Fibroblast of upper back skin (primary cell): ENCODE measurements at places on chromosomes 13 and 19.

DNA sequence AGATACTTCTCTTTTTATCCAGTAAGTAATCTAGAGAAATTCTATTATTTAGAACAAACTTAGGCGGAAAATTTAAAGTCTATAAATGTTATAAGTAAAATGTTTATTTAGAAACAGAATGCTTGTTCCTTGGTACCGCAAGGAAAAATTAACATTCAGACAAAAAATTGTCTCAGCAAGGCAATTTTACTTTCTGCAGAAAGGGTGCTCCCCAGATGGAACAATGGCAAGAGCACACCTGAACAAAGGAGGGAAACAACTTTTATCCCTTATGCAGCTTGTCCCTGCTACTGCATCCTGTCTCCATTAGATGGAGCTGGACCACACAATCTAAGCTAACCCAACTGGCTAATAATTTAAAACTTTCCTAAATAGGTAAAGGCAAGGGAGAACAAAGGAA is 6.5 kb upstream of the ZNF708 start:
- DNase-seq = no peak

DNA sequence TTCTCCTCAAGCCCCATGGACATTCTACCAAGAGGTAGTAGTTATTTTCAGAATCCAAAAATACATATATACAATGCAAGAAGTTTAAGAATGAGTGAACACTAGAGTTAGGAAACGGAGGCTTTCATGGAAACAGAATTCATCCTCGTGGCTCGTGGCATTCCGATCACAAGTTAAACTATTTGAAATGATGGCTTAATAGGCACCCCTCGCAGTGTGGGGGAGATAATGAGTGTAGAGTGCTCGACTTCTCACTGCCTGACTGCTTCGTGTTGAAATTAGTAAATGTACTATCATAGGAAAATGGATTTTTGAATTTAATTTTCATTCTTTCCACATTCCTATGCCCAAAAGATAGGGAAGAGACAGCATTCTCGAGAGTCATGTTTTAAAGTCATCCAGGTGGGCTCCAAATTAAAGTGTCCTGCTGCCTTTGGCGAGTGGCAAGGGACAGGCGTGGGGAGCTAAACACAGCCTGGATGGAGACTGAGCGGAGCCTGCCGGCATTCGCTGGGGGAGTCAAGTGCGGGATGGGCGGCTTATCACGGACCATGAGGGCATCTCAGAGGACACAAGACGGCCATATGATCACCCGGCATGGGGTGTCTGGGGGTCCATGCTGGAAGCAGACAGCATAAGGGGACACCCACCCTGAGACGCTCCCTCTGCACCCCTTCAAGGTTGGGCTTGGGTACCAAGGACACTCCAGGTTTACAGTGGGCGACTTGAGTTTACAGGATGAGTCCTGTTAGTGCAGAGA is 165.2 kb downstream of the TEX29 start:
- DNase-seq = no peak

DNA sequence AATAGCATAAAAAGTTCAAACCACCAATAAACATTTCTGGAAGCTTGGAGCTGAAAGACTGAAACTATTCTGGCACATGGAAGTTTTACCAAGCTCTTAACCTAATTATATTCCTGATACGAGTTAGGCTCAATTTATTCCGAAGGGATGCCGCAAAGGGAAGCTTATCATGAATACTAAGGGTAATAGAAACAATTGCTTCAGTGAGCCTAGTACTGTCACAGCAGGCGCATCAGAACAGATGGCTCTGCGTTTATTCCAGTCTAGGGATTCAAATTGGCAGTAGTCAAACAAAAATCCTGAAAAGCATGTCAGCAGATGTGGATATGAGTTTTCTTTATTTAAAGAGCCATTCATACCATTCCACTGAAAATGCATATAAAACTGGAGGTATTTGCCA is 779.5 kb downstream of the GPC5 start:
- no peak for DNase-seq

DNA sequence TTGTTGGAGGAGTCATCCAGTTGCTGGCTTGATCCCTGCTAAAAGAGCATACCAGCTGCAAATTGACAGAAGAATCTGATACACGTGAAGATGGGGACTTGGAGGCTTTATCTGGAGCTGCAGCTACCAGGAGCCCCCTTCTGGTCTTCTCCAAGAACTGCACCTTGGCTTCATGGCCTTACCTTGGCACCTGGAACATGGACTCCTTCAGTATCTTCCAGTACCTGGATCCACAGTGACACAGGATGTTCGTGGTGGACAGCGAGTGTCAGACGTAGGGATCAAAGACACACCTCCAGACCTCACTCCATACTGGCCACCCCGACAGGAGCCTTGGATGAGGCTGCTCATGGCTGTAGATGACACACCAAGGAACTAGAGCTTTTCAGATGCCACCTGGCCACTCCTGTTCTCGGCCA is 9.9 kb upstream of the ACSBG2 start:
- peak; percentile 76 for DNase-seq

- no peak for DNase-seq
Measured at GRCh38 chr19:13149628-13150186, 468 bp downstream of the STX10 start.

DNA sequence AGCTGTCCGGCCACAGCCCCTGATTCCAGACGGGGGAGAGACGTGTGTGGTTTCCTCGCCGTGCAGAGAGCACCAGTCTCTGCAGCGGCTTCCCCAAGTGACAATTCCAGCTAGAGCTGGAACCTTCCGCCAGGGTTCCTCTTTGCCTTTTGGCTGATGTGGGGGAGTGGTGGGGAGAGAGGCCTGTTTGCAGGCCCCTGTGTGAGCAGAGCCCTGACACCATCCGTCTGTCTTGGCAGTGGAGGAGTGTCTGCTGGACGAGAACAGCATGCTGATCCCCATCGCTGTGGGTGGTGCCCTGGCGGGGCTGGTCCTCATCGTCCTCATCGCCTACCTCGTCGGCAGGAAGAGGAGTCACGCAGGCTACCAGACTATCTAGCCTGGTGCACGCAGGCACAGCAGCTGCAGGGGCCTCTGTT is 25.0 kb downstream of the LAMP1 start:
- no peak for DNase-seq

- DNase-seq = no peak
Measured at GRCh38 chr19:15374796-15375440, 4.7 kb downstream of the AKAP8 start.

DNA sequence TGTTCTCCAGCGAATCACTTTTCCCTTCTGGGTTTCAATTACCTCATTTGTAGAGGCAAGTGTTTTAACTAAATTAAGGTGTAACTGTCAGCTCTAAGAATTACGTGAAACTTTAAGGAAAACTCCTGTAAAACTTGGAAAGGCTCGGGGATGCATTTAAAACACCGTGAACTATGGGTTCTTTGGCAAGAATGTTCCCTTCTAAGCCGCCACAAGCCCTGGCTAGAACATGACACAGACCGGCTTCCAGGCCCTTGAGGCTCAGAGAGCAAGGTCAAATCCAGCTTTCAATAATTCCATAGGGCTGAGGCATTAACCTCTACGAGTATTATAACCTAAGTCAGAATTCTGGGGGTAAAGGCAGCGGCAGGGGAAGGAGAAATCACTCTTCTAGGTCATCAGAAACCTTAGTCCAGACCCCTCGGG is 685 bp downstream of the VWA8 start:
- peak; percentile 18 for DNase-seq

DNA sequence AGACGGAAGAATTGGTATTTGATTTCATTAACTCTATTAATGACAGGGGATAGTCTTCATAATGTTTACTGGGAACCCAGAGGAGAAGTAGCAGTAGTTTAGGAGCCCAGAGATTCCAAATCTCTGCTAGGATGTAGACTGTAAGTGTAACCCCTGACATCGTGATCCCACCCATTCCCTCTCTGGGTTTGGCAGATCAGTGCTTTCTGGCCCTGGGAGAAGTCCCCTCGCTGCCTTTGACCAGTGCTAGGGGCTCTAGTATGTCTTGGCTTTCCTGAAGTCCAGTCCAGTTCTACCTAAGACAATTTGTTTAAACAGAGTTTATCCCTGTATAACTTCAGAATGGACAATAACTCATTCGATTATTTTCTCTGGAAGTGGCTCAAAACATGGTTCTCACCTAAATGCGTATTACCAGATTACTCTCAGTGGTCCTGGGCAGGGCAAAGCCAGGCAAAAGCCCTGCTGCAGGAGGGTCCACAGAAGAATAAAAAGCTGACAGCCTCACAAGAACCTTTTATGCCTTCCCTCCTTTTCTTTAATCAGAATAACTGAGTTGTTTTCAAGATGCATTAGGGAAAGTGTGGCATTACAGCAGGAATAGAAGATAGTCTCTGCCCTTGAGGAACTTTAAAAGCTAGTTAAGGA is 11.8 kb downstream of the KLF5 start:
- DNase-seq = no peak

- DNase-seq = no peak
Measured at GRCh38 chr13:85186356-85187045, 612.7 kb downstream of the SLITRK6 start.

- no peak for DNase-seq
Measured at GRCh38 chr13:102510072-102510471, 86.7 kb upstream of the TPP2 start.

GRCh38 chr13:28031220-28031895 is 42.9 kb upstream of the URAD start:
- DNase-seq = no peak

DNA sequence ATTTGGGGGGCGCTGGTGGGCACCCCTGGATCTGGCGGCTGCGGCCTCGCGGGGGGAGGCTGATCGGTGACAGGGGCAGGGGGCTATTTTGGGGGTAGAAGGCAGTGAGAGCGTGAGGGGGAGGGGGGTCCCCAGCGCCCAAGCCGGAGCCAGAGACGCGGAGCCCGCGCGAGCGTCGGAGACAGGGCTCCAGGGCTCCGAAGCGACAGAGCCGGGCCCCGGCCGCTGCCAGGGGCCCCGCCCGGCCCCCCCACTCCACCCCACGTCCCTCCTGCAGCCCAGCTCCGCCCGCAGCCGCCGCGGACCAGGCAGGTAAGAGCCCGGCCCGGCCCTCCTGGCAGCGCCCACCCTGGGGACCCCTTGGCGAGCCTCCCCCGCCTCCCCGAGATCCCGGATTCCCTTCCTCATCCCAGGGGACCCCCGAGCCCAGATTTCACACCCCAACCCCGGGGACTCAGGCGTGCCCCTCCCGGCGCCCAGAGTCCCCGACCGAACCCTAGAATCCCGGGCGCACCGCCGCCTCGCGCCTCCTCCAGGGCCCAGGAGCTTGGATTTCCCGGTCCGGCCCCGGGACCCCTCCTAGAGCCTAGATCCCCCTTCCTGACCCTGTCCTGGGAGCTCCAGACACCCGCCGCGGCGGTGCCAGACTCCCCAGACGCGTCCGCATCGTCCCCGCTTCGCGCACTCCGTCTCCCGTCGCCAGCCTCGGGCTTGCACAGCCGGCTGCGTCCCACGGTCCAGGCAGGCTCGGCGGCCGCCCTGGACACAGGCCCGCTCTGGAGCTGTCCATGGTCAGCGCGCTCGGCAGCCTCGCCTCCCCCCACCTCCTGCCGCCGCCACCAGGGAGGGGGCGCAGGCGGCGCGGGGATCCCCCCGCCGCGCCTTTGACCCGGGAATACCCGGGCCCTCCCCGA is at the start of gene PPFIA3:
TSS of gene PPFIA3 (plus strand) at position 134 of the 914 bp plus-strand sequence. CDS start 8,330 bp downstream, outside the sequence.
- DNase-seq = peak; percentile 38

DNA sequence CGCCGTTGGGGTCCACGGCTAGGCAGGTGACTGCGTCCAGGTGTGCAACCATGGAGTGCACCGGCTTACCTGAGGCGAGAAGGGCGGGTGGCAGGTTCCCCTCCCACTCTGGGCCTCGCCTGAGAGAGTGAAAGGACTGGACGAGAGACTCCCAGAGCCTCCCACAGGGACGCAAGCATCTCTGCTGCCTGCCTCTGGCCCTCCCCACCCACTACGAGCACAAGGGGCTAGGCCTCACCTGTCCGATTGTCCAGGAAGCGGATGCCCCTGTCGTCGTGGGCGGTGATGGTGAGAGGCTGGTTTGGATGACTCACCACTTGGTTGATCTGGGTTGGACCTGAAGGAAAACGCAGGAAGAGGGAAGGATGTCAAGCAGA is 5.1 kb upstream of the PRKD2 start:
- no peak for DNase-seq

GRCh38 chr13:31896427-31896826 is 135.1 kb upstream of the FRY start:
- DNase-seq = peak; percentile 75

- no peak for DNase-seq
Measured at GRCh38 chr13:39600766-39601165, 2.2 kb downstream of the LHFPL6 start.

DNA sequence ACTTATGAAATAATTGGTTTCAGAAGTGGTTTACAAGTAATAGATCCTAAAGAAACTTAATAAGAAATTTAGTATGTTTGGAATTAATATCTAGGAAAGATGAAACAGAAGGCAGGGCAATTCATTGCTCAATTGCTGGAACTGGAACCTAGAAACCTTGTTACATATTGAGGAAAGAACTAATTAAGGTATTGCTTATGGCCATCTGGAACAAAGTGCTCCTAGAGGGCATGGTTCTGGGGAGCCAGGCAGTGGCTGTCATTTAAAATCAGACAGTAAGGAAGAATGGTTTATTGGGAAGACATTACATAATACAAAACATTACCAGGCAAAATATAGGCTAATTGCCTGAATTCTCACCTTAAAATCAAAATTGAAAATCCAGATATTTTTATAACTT is 224.1 kb downstream of the SLITRK6 start:
- no peak for DNase-seq

DNA sequence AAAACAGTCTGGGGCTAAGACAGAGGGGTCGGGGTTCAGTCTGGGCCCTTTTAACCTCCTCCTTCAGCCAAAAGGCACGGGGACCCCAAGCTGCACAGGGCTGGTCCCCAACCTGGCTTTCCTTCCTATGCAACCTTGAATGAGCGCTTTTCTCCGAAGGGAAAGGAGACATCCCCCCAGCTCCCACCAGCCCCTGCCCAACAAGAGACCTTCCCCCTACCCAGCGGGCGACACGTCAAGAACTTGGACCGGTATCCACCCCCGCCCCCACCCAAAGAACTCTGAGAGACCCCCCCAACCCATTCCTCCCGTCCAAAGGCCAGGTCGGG is 35.0 kb upstream of the NANOS3 start:
- DNase-seq = no peak

- DNase-seq = no peak
Measured at GRCh38 chr13:84931264-84931663, 868.0 kb downstream of the SLITRK6 start.

DNA sequence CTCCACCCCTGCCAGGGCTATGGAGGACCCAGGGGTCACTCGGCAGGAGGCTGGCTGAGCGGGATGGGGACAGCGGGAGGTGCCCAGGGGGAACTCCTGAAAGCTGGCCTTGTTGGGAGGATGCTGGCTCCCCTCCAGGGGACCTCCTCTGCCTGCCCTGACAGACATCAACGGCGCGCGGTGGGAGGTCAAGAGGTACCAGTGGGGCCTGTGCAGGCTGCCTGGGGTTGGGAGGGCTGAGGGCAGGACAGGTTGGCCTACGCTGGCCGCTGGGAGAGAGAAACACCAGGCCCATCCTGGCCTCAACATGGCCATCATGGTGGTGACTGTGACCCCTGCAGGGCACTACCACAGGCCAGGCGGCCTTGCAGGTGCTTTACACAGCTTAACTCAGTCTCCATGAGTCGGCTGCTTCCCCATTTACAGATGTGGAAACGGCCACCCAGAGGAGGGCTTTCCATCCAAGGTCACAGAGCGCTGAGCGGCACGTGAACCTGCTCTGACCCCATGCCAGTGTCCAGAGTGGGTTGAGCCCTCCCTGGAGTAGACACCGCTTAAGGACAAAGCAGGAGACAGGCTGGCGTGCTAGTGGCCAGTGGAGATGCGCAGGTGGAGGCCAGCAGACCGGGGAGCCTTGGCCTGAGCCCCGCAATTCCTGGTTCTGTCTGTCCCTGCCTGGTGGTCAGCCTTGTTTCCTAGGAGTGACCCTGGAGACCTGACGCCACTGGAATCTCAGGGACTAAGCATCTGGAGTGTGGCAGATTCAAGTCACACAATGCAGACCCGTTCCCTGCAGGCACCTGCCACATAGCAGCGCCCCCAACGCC is 27.6 kb downstream of the CEBPG start:
- DNase-seq = no peak
